ENCODE measurements at places on chromosomes 11 and 22.

DNA sequence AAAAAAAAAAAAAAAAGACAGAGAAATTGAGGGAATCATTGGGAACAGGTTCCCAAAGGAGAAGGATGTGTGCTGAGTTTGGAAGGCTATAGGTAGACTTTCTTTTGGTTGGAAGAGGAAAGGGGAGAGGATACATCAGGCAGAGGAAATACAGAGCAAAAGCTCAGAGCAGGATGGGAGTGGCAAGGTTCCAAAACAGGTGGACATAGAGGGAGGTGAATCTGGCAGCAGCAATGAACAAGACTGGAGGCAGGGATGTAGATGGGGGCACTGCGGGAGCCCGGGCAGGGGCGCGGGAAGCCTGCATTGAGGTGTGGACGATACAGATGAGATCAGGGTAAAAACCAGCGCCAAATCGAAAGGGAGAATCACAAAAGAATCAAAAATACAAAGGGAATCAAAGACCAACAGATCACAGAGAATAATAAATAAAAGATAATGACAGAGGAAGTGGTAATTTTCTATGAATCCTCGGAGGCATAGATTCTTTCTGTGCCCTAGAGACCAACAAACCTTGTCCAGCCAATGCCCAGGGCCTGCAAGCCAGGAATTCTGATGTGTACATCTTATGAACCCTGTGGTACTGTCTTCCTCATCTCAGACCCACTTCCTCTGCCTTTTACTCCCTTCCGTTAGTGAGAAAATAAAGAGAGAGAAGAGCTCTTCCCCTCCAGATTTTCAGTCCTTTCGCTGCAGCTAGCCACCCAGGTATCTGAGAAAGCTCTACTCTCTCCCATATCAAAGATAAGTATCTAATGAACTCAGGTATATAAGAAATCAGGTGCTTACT, 70.3 kb downstream of the SLC1A2 start:
- no peak for DNase-seq

DNA sequence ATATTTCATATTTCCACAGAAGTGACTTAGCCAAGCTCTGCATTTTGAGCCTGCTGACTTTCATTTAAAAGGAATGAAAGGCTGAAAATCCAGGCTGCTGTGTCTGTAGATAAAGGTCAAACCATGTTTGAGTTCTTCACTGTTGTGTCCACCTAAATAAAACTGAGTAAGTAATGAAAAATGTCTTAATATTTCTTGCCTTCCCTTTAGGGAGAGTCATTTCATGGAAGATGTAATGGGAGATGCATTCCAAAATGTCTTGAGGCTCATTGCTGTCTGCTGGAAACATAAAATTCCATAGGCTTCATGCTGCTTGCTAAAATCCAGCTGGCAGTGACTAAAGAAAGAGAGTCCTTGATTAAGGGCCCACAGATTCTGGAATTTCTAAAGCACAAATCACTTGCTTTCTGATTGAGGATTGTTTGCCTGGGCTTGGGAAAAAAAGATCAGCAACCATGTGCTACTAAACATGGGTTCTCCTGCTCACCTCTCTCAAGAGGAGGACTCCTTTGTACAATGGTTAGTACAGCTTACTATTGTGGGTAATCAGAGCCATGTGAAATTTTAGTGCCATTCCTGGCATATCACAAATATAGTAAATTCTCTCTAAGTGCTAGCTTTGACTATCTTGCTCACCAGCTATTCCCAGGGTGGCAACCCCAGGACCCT, 56.9 kb downstream of the PANX1 start:
- DNase-seq: peak; percentile 67

DNA sequence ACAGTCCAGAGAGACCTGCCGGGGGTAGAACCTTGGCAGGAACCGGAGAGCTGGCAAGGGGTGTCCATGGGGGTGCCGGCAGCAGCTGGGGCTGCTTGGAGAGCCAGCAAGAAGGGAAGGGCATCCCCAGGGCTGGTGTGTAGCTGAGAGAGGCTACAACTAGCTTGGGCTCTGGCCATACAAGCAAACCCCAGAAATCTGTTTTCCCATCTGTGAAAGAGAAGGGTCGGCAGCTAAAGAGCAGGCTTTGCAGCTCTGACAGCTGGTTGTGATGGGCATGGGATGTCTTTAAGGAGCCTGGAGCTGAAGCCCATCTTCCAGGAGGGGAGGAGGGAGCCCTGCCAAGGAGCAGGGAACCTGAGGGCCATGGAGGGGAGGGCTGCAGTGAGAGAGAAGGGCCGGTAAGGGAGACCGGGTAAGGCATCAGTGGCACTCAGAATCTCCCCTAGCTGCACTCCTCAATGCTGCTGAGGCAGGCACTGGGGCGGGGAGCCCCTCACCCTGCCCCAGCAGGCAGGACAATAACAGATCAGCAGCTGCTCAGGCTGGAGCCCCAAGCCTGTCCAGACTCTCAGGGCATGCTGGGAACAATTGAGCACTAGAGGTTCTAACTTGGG, 3.9 kb downstream of the CHST1 start:
- DNase-seq: no peak

- DNase-seq: no peak
These were observed 102.0 kb downstream of the INSC start for GRCh38 chr11:15216678-15217077.

DNA sequence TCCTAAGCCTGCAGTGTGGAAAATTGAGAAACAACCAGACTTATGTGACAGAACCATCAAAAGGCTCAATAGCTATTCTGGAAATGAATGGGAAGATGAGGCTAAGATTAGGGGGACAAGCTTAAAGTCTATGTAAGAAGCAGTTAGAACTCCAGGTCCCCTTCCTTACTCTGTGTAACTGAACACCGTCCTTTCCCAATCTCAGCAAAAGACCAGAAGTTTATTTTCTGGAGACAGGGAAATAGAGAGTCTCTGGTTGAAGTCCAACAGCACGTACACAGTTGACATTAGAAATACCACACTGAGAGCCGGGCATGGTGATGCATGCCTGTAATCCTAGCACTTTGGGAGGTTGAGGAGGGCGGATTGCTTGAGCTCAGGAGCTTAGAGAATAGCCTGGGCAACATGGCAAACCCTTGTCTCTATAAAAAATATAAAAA, 93.9 kb downstream of the CD44 start:
- no peak for DNase-seq

GRCh38 chr11:86673872-86674750, 1.7 kb upstream of the ME3 start:
- no peak for DNase-seq

- DNase-seq: no peak
These were observed 121.8 kb upstream of the POU2AF2 start for GRCh38 chr11:111123463-111124398.

DNA sequence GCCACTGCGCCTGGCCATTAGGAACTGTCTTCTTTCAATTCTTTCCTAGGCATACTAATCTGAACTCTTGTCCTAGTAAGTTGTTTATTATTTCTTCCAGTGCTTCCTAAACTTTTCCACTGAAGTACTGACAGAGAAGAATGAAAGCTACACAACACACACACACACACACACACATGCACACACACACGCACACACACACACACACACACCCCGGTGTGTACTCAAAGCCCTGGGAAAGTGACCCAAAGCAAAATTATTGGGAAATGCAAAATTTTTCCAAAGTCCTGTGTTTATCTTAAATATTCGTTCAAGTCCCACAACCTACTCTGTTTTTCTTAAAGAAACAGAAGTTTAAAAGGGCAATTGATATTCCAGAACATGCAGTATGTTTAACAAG, 19.4 kb upstream of the SIK2 start:
- no peak for DNase-seq

GRCh38 chr22:49657275-49657973, 170.2 kb downstream of the BRD1 start:
- no peak for DNase-seq

GRCh38 chr11:97973352-97973857, 1047.3 kb upstream of the CNTN5 start:
- DNase-seq: no peak

- no peak for DNase-seq
These were observed 10.5 kb upstream of the MGAT3 start for GRCh38 chr22:39446239-39446721.

GRCh38 chr11:68136866-68137265, 15.7 kb upstream of the CHKA start:
- no peak for DNase-seq

DNA sequence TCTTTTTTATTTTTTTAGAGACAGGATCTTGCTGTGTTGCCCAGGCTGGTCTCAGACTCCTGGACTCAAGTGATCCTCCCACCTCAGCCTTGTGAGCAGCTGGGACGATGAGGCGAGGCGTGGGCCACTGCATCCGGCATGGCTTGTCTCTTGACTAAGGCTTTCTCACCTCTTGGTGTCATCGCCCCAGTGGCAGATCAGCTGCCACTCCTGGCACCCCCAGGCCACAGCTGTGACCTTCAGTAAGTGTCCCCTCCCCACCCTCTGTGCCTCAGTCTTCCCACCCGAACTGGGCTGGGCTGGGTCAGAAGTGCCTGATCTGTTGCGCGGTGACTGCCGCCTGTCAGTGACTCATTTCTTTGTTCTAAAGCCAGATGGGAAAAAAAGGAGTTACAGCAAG, 3.6 kb downstream of the SYNGR1 start:
- DNase-seq: no peak

DNA sequence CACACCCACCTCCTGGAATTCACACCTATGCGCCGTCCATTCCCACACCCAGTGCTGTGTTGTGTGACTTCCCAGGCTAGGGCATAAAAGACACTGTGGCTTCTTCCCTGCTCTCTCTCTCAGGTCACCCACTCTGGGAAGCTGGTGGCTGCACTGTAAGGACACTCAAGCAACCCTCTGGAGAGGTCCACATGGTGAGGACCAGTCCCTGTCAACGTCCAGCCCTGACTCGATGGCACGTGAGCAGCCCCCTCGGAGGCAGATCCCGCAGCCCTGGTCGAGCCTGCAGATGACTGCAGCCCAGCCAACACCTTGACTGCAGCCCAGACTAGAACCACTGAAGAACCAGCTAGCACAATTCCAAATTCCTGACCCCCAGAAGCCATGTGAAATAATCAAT, 16.2 kb downstream of the CBX7 start:
- no peak for DNase-seq

GRCh38 chr22:20194681-20195593, 44.1 kb upstream of the CCDC188 start:
- DNase-seq: no peak

DNA sequence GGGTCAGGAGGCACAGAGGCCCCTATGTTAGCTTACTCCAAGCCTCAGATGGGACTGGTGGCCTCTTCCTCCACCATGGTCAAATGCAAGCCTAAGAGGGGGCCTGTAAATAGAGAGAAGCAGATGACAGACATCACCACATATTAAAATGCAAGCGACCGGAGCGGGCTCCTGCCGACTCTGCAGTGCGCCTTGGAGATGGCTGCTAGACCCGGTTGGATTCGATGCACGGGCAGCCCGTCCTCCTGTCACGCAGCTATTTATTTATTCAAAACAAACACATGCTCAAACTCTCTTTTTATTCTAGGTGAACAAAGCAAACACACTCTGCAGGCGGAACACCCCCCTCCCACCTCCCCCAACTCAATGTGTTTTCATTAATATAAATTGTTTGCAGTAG, 208.0 kb downstream of the DSCAML1 start:
- no peak for DNase-seq

- no peak for DNase-seq
These were observed 104.0 kb downstream of the SOX6 start for GRCh38 chr11:16252373-16252772.

DNA sequence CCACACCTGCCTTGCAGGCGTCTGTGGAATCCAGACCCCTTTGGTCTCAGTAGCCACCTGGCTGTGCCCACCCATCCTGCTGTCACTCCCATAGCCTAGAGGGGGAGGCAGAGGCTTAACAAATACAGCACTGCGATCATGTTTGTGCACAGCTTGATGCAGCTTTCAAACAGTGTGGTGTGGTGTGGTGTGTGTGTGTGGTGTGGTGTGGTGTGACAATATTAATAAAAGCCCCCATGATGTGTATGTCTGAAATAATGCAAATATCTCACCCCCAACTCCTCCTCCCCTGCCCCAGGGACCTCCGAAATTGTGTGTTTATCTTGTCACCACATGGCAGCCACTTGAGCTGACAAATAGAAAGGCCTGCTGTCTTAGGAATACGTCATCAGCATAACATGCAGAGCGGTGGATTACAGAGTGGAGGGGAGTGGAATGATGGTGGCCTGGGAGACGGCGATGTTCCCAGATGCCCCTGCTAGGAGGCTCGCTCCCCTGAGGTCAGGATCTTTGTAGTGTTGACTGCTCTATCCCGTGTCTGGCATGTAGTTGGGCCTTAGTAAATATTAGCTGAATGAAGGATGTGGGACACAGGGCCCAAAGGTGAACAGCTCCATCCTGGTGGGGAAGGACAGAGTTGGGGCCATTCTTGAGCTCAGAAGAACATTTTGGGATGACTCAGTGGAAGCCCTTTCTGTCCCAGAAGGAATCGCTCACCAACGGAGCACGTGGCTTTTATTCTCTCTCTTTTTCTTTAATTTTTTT, 2.8 kb downstream of the PDXP start:
- no peak for DNase-seq

GRCh38 chr22:23243006-23243573, 62.8 kb downstream of the BCR start:
- DNase-seq: no peak

DNA sequence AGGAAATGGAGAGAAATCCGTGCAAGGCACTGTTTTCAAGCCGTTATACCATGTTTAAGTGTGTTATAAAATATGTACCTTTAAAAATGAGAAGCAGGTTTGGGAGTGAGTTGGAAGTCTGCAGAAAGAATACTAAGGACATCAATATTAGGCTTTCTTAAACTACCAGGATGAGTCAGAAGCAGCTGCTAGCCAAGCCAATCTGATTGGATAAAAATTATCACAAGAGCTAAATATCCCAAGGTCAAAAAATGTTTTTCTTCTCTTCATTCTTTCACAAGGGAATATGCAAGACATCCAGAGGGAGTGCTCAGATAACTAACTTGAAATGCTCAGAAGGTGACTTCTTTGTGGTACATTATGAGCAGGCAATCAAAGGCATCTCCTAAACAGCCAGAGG, 19.3 kb upstream of the CKAP5 start:
- DNase-seq: peak; percentile 35

DNA sequence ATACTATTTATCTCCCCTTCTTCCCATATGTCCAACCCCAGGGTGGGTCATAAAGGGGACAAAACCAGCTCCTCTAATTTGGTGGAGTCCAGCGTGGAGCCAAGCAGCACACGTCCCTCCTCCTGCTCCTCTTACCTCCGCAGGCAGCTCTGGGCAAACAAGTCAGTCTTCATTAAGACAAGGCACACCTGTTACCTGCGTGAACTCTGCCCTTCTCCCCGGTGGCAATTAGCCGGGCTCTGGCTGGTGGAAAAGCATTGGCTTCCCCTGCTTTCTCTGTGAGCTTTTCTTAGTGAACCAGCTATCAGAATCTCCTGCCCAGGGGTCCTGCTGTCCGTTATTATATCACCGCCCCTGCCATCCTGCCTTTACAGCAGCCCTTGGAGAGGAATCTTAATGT, 418.7 kb upstream of the CADM1 start:
- DNase-seq: no peak

GRCh38 chr11:59698506-59698905, 15.1 kb downstream of the OR10V1 start:
- no peak for DNase-seq

- no peak for DNase-seq
These were observed 1005.8 kb upstream of the CCDC90B start for GRCh38 chr11:84292006-84292405.

Data from AG09319 (cell line).